ENCODE measurements at places on chromosomes 16 and 17. TPM values are rescaled to one million over a fixed set of nuclear protein-coding genes. Genes with fewer than 3 reads are reported as not detected.

COG1 gene
- 19.0 TPM for total RNA-seq

MYH8 gene
- total RNA-seq, result not detected

CCT6B gene
- 0.38 TPM for total RNA-seq

KRTAP29-1 gene
- not detected for total RNA-seq

MYH2 gene
- total RNA-seq, result not detected

GRAPL gene
- 40.6 TPM for total RNA-seq

LGALS9B gene
- total RNA-seq, result not detected

TNFRSF12A gene
- total RNA-seq, result 136 TPM

Data from endothelial cell of coronary artery (primary cell).